ENCODE measurements at places on chromosomes 12 and 14. TPM values are rescaled to one million over a fixed set of nuclear protein-coding genes. Genes with fewer than 3 reads are reported as not detected.

GRCh38 chr14:70289138-70289537 is 70.3 kb downstream of the COX16 start:
- no peak for DNase-seq
- H3K27ac ChIP-seq = no peak overlapping the region
- H3K4me3 ChIP-seq = no peak overlapping the region

GRCh38 chr12:43099691-43100163 is 452.3 kb downstream of the ADAMTS20 start:
- no peaks in the 10 kb centered on the region for H3K27me3 ChIP-seq
- H3K4me1 ChIP-seq = no peaks in the 10 kb centered on the region
- no peaks in the 10 kb centered on the region for H3K36me3 ChIP-seq
- H3K4me3 ChIP-seq = no peak overlapping the region

DNA sequence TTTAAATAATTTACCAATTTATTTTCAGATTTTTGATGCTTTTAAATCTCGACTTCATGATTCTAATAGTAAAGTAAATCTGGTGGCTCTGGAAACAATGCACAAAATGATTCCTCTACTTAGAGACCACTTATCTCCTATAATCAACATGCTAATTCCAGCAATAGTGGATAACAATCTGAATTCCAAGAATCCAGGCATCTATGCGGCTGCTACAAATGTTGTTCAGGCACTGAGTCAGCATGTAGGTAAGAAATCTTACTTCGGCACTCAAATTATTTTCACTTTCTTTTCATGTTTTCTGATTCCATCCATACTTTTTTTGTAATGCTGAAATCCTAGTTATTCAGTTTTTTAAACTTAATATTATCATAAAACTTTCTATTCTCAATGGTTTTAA is 15.5 kb upstream of the PRPF39 start:
- H3K27ac ChIP-seq = no peak overlapping the region
- DNase-seq = no peak
- H3K27me3 ChIP-seq = no peaks in the 10 kb centered on the region
- no peak overlapping the region for H3K4me3 ChIP-seq

DNA sequence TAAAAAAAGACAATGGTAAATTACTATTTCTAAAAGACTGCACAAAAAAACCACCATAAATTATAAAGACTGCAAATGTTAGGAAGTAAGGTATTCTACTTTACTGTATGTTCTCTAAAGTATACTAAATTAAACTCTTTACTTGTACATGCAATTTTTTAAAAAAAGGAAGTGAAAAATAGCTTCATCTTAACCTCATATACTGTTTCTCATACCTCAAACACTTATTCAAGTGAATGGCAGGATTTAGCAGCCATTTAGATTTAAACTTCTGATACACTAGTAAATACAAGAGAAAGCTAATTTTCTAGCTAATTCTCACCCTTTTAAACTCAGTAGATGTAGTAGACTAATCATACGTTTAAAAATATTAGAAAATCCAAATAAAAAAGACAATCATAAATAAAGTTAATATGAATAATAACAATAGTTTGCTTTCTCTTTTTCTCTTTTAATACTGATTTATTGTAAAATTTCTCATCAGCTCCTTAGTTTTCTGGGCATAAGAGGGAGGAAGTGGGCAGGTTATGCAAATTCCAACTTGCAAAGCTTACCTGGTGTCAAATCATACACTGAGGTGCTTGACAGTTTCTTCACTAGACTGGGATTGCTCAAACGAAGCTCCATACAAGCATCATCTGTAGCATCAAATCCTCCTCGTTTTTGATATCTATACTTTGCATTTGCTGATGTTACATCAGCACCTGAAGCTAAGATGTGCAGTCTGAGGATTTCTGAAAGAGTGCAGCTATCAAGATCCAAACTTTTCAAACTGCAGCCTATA is 71.0 kb upstream of the CFL2 start:
- H3K4me1 ChIP-seq = no peaks in the 10 kb centered on the region
- no peak overlapping the region for H3K4me3 ChIP-seq
- no peak for DNase-seq

The RPGRIP1 gene
- 0.90 TPM for total RNA-seq

DNA sequence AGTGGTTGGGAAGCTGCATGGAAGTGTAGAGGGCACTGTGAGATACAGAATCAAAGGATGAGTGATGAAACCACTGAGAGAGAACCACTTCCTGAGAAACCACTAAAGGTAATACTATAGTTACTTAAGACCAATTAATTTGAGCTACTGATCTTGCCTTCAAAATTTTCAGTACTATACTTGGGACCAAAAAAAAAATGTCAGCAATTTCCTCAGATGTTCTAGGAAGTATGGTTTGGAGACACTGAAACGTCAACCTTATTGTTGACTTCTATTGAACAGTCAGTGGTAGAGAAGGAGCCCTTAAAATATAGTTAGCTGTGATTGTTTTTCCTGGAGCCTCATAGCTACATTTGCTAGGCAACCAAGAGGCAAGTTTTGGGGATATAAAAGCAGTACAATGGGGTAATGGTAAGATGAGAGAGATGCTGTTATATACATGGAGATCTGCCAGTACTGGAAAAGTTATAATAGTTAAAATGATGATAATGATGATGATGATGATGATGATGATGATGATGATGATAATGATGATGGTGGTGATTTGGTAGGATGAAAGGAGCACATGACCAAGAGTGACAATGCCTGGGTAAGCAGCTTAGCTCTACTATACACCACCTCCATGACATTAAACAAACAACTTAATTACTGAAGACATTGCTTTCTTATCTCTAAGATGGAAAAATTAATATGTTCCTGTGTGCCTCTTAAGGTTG is 300.9 kb upstream of the G2E3 start:
- no peak overlapping the region for H3K4me3 ChIP-seq
- no peaks in the 10 kb centered on the region for H3K4me1 ChIP-seq
- no peak overlapping the region for H3K27ac ChIP-seq
- no peaks in the 10 kb centered on the region for H3K27me3 ChIP-seq
- DNase-seq = no peak

- no peak overlapping the region for H3K27ac ChIP-seq
- H3K27me3 ChIP-seq = no peaks in the 10 kb centered on the region
- no peaks in the 10 kb centered on the region for H3K4me1 ChIP-seq
Observed at GRCh38 chr12:76856018-76856644, 22.7 kb downstream of the CSRP2 start.

All from tibial nerve (tissue), 4 donors.